ENCODE measurements at places on chromosomes 7 and 10.

- DNase-seq: peak; percentile 65
Measured at GRCh38 chr7:83410989-83411591, 237.8 kb downstream of the SEMA3E start.

GRCh38 chr10:117112220-117112619 is 25.9 kb downstream of the VAX1 start:
- DNase-seq: no peak

DNA sequence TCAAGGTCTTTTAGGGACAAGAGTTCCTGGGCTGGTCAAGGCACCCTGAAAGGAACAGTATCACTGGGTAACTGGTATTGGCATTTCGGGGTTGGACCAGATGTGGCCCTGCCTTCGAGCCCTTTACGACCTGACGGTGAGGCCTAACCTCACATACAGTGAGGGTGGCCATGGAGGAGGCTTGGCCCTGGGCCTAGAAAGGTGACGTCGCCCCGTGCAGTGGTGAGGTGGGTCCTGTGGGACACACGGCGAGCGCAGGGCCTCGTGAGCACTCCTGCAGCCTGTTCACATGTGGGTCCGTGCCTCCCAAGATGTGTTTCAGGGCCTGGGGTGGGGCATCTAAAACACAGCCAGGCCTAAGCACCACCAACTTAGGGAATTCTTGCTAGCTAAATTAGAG is 36.1 kb downstream of the CRHR2 start:
- no peak for DNase-seq

GRCh38 chr10:32084185-32084851 is 28.1 kb upstream of the KIF5B start:
- no peak for DNase-seq

- no peak for DNase-seq
Measured at GRCh38 chr10:102870221-102870620, 951 bp downstream of the AS3MT start.

DNA sequence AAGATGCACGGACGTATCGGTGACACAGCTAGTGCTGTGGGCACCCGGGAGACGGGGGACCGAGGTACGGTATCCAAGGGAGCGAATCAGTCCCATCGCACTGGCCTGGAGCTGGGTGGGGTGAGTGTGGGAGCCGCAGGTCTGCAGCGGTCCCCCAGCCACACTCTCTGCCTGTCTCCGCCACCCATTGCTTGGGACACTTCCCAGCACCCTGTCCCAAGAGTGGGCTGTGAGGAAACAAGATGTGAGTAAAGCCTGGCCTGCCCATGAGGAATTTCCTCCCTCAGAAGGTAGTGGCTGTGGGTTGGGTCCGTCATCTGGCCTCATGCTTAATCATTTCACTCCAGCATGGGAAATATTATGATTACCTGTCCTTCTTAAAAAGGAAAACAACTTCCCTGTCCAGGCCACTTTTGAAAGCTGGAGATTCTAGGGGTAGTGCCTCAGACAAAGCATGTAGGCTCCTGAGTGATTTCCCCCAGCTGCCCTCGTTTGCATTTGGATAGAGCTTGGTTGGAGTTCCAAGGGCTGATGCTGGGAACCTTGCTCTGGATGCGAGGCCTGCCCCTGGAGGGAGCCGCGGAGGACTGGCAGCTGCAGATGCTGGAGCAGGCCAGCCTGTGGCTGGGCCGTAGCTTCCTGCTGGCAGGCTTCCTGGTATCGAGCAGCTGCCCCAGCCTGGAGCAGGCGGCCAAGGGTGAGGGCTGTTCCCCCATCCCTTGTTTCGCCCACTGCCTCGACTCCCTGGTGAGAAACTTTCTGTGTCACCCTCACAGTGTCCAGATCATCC is 6.2 kb upstream of the ACTR3C start:
- peak; percentile 48 for DNase-seq

DNA sequence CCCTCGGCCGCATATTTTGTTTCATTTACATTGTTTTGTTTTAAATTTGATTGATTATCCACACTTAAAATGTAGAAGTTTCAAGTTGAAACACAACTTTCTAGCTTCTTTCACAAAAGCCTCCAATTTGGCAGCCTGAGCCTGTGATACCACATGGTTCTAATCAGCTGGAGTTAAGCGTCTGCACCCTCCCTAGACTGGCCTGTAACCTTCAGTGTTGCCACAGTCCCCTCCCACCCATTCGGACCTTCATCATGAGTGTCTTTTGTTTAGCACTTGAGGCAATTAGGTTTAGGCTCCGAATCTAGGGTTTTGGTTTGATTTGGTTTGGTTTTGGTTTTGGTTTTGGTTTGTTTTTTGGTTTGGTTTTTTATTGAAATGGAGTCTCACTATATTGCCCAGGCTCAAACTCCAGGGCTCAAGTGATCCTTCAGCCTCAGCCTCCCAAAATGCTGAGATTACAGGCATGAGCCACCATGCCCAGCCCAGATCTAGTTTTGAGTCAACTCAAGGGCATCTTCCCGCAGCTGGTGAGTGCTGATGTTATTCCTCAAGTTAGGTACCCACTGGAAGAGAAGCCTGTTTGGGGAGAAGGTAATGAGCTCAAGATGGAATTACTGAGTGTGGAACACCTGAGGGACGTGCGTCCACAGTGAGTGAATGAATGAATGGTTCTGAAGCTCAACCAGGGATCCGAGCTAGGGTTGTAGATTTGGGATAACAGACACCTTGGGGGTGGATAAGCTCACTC is 201.4 kb downstream of the HECW1 start:
- DNase-seq: no peak

DNA sequence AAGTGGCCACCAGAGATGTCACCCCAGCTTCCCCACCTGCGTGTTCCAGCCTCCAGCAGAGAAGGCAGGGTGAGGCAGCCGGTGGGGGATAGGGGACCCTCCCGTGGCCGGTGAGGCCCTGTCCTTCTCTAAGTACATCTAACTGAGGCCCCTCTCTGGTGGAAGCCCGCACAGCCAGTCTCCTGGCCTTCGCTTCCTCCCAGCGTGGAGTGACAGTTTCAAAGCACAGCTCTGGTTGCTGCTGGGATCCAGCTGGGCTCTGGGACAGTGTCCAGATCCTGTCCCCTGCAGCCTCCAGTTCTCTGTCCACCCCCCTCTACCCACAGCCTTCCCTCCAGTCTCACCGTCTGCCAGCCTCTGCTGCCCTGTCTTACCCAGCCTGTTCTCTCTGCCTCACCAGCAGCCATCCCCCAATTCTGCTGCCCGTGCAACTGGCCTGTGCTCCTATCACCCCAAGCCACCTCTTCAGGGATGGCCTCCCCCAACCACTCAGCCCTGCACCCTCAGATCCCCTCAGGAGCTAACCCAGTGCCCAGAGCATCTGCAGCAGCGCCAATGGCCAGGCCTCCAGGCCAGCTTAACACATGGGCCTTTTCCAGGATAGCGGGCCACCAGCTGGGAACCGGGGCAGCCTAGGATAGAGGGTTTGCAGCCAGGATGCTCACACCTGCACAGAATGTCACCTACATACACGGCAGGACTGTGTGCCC is 16.3 kb upstream of the SH2B2 start:
- DNase-seq: peak; percentile 25

GRCh38 chr10:29807163-29807806 is 172.5 kb upstream of the SVIL start:
- no peak for DNase-seq

GRCh38 chr7:134435161-134435920 is 23.6 kb downstream of the AKR1B1 start:
- no peak for DNase-seq

- peak; percentile 70 for DNase-seq
Measured at GRCh38 chr10:3783682-3784432, 1.2 kb downstream of the KLF6 start.

- no peak for DNase-seq
Measured at GRCh38 chr7:121388950-121389349, 7.2 kb downstream of the FAM3C start.

- no peak for DNase-seq
Measured at GRCh38 chr7:116630932-116631671, 40.9 kb upstream of the MET start.

DNA sequence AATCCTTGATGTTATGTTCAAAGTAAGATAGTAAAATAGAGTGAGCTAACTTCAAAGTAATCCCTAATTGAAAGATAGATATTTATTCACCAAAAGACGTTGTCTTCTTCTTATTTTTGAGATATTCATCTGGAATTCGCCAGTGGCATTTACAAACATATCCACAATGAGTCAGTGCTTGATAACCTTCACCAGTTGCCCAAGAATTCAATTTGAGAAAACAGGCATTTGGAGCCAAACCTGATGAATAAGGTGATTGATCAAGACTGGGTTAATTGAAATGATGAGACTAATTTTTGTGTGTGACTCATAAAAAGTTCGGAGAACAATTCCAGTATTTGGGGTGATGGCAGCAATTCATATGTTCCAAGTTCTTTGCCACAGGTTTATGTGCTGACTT is 344.0 kb downstream of the ARL4A start:
- DNase-seq: no peak

- no peak for DNase-seq
Measured at GRCh38 chr10:80392250-80392649, 16.1 kb upstream of the PRXL2A start.

GRCh38 chr10:308572-309085 is 173.4 kb downstream of the ZMYND11 start:
- DNase-seq: no peak

- DNase-seq: no peak
Measured at GRCh38 chr7:120856198-120856597, 1.7 kb downstream of the TSPAN12 start.

- DNase-seq: no peak
Measured at GRCh38 chr7:15174485-15174884, 271.9 kb upstream of the DGKB start.

DNA sequence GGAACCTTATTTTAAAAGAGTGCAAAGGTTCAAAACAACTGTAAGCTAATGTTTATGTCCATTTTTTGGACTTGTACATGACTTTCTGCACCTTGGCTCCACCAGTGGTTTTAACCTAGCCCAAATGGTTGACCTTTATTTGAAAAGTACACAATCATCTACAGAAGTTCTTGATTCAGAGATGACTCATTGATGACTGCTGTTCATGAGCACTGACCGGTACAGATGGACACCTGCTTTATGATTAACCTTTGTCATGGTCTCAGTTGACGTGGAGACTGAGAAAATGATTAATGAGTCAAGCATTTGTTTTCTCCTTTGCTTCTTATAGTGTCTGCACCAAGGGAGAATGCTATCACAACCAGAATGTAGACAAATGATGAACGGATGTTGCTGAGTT is 55.7 kb upstream of the PTER start:
- DNase-seq: no peak

- DNase-seq: peak; percentile 52
Measured at GRCh38 chr7:129949292-129950133, 3.2 kb downstream of the UBE2H start.

DNA sequence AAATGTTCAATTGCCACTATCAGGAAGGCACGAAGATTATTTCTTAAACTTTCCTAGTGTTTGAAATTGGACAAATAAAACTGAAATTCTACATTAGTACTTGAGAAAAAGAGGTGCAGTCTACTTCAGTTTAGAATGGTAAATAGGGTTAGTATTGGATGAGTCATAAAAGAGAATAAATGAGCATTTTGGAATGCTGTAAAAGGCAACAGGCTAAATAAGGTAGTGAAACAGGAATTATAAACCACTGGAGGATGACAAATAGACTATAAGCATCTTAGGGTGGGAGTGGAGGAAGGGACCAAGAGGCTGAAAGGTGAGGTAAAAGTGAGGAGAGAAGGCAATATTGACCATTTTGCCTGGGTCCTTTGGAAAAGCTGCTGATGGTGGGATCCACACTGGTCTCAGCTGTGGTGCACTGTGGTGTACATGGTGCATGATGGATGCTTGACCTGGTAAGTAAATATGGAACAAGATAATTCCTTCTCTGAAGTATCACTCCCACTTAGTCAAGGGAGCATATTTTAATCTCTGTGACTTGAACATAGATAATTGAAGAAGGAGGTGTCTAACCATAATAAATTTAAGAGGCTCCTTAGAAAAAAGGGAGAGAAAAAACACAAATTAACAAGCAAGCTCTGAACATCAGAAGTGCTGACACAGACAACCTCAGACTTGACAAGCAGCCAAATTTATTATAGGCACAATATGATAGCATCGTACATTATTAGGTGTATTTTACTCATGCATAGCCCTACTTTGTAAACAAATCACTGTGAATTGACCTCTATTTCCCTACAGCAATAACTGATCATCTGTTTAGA is 76.4 kb upstream of the SCIN start:
- no peak for DNase-seq

GRCh38 chr7:99639267-99639666 is 22.5 kb downstream of the ZSCAN25 start:
- no peak for DNase-seq

GRCh38 chr7:106858618-106859532 is 6.2 kb upstream of the PIK3CG start:
- DNase-seq: no peak

DNA sequence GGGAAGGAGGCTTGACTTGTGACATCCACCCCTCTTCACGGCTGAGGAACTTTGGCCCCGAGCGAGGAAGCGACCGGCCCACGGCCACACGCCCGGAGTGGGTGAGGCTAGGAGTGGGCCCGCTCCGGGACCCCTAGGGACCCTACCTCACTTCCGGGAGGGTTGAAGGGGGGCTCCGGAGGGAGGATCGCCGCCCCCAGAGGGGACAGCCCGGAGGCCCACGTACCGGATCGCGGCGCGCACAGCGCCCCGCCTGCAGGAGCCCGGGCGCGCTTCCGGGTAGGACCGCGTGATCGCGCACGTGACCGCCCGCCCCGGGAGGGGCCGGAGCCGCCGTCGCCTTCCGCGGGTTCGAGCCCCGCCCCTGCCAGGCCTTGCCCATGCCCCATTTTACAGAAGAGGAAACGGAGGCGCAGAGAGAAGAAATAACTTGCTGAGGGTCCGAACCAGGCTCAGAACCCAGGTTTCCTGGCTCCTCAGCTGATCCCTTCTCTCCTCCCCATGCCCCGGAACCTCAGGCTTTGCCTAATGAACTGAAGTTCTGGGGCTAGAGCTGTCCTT is at the start of gene HPS1:
HPS1 (minus strand) TSS at position 275 of the 561 bp plus-strand sequence. CDS start 3,695 bp downstream, outside the sequence.
- peak; percentile 83 for DNase-seq

- DNase-seq: no peak
Measured at GRCh38 chr7:151115121-151115835, 29.0 kb downstream of the AGAP3 start.

DNA sequence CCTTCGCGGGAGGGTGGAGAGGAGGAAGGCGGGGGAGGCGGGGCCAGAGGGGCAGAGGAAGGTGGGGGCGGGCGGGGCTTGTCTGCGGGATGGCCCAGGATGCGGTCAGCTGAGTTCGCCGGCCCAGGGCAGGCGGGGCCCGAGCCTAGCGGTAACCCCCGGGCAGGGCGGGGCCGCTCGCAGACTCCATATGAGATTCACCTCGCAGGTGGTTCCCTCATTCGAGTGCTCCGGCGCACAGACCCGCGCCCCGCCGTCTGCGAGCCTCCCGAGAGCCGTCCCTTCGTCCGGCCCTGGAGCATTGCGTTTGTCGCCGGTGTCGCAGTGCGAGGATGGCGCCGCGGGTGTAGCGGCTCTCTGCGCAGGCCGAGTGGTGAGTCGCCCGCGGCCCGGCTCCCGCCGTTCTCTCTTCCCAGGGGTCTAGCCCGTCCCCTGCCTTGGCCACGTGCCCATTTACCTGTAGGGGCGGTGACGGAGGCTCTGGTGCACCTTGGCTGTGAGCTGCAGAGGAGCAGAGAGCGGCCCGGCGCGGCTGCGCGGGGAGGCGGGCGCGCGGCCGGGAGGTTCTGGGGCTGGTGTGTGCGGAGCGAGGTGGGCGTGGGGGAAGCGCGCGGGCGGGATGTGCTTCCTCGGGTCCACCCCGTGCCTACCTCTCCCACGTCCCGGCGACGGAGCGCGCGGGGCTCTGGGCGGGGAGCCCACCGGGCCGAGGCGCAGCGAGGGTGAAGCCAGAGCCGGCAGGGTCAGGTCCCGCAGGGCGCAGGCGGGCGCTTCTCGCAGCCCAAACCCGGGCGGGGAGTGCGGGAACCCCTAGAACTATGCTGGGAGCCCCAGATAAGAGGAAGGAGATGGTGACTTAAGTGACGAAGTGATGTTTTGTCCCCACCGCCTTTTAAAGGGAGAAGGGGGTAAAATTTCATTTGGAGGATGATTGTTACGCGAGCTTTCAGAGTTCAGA is at the start of gene UPP1:
UPP1 (plus strand) TSS at position 220 of the 958 bp plus-strand sequence. CDS start 5,519 bp downstream, outside the sequence.
- peak; percentile 69 for DNase-seq

Measured in midbrain (tissue), 1 donor.